EH (cell line): ENCODE measurements at places on chromosomes 7 and 10.

DNA sequence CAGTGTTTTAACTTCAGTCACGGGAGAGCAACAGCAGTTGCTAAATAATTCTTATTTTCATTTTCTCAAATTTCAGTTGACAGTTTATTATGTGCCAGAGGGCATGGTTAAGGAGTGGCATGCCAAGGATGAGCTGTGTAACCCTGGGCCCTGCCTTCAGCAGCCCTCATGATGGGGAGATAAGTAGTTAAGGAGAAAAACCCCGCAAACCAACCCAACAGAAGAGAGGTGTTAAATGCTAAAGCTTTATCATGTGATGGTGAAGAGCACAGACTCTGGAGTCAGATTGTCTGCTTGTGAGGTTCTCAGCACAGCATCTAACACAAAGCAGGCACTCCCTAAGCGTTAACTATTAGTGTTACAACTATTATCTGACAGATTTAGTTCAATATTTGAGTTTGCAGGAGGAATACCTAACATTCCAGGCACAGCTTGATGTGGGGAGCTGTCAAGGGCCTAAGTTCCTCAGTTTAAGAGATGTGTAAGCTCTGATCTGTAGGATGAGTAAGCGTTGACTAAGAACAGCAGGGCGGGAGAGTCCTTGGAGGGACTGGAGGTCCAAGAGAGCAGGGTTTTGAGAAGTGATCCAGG, 29.6 kb downstream of the STAM start:
- peak; percentile 96 for DNase-seq

DNA sequence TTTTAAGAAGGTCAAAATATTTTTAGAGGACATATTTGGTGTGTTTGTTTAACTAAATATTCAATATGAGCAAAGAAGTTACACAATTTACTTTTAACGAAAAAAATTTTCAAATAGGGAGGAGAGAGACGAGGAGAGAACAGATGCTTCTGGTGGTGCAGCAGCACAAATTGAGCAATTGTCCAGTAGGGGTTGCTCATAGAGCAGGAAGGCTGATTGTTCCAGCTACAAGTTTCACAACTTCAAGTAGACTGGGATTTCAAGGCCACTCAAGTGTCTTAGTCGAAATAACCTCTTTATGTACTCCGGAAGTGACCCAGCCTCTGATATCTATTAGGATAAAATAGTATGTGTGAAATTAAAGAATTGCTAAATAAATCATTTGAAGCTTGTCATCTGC, 197.9 kb downstream of the HDAC9 start:
- DNase-seq, result peak; percentile 81

DNA sequence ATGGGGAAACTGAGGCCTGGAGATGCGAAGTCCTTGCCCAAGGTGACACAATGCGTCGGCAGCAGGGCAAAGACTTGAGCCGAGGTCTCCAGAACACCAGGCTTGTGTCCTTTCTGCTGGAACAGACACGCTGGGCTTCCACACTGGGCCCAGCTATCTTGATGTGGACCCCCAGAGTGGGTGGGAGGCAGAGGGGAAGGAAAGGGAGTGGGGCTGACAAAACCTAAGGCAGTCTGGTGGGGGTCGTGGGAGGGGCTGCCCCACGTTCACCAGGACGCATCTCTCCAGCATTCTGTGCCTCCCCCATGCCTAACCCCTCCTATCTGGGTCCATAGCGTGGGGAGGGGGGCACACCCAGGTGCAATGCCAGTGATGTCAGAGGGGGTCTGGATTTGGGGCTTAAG, 38.1 kb downstream of the PPIF start:
- DNase-seq, result no peak

GRCh38 chr10:100501423-100501822, 18.2 kb downstream of the SEC31B start:
- DNase-seq, result peak; percentile 36

DNA sequence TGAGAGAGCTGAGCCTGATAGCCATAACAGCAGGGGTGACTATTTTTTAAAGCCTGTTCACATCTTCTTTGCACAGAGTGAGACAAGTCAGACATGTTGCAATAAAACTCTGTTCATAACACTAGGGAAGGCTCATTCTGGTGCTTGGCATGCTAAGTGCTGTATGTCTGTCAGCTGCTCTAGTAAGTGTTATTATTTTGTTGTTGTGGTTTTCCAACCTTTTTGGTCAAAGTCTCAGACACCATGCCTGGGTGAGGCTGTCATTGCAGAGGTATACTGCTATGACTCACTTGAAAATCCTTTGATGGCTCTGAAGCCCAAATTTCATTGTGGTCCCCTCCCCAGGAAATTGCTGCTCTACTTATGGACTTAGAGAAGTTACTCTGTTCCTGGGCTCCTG, 129.7 kb downstream of the ADRA2A start:
- no peak for DNase-seq

- peak; percentile 51 for DNase-seq
Measured at GRCh38 chr10:6089334-6090219, 743 bp downstream of the RBM17 start.

DNA sequence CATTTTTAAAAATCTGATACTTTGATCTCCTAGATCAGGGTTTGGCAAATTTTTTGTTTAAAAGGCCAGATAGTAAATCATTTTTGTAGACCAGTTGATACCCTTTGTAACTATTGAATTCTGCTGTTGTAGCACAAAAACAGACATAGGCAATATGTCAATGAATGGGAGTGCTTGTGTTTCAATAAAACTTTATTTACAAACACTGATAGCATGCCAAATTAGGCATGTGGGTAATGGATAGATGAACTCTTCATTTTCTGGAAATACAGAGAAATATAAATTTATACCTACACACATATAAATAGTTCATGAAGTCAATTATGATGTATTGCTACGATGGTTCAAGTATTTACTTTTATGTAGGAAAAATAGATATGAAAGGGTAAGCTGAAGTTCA, 60.4 kb downstream of the SEMA3A start:
- DNase-seq, result no peak
